Epithelial cell of prostate (primary cell): ENCODE measurements at places on chromosomes 4 and X.

DNA sequence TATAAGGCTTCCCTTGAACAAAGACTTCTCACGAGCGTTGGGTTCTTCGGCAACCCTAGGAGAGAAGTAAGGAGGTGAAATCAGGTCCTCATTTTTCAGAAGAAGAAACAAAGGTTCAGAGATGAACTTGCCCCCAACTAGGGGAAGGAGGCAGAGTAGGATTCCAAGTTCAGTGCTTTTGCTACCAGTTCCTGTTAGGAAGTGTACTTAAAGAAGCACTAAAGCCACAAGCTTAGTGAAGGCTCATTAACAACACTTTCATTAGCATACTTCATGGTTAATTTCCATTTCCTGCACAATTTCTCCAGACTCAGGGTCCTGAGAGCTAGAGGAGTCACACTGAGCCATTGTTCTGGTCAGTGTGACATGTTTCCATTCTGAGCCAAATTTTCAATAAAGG is 52.1 kb downstream of the VSIG4 start:
- no peak for DNase-seq

GRCh38 chrX:154082396-154083125 is 15.0 kb downstream of the MECP2 start:
- no peak for DNase-seq

GRCh38 chr4:70908993-70909556 is 6.9 kb downstream of the MOB1B start:
- DNase-seq: no peak

GRCh38 chr4:147336252-147336651 is 144.6 kb upstream of the EDNRA start:
- no peak for DNase-seq

- no peak for DNase-seq
These were observed 77.0 kb downstream of the FBXW7 start for GRCh38 chr4:152458801-152459302.

DNA sequence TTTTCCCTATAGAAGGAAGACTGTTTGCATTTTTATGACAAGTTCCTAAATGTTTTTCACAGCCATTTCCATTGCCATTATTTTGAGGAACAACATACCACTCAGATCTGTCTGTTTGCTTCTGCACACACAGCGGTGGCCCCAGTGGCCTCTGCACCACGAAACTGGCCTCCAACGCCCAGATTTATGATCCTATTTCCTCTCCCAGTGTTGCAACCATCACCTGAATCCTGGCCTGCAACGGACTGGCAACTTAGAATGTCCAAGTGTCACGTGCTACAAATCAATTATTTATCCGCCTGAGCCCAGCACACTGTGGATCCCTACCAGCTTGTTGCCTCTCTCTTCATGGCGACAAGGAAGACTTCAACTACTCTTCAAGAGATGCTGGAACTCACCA is 9.2 kb downstream of the RAI2 start:
- no peak for DNase-seq
